ENCODE measurements at places on chromosomes 1 and 21.
A peak's percentile ranks its signal among the peaks of the same experiment; 100 is the strongest.

- DNase-seq, result no peak
Measured at GRCh38 chr1:234123867-234124266, 219.4 kb downstream of the SLC35F3 start.

DNA sequence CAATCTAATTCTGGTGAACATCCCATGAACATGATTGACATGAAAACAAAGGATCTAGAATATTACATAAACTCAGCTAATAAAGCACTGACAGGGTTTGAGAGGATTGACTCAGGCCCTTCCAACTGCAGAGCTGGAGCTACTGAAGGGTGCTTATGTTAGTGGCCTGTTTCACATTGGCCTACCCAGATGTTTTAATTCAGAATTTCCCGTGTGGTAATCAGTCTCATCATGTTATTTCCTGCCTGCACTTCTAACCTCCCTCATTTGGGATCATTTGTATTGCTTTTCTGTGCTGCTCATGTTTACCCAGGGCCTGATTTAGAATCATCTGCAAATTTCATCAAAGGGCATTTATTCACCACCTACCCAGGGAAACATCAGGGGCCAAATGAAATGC is 270.3 kb downstream of the PLPP3 start:
- DNase-seq, result no peak

DNA sequence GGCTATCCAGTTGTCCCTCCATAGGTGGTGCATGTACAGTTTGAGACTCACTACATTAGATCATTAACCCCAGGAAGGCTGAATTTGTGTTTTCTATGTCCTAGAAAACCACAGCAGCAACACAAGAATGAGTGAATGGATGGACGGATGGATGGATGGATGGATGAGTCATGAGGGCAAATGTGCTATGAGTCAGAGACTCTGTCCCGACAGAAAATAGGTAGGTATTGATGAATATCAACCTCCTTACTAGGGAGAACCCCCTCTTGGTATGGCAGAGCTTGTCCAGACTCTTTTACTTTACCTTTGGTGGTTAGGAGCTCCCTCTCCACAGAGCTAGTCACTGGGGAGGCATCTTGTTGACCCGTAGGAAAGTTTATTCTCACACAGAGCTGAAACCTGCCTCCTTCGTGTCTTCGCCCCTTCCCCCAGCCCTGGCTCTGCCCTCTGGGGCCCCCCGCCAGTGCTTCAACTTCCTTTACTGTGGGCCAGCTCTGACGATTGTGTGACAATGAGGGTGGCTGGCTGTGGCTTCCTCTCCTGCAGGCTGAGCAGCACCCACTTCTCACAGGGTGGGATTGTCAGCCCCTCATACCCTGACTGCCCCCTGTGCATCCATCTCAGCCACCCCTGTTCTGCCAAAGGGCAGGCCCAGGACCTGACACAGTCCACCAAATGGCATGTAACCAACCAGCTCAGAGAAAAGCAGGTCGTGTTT is 145.2 kb downstream of the FOXD2 start:
- no peak for DNase-seq

DNA sequence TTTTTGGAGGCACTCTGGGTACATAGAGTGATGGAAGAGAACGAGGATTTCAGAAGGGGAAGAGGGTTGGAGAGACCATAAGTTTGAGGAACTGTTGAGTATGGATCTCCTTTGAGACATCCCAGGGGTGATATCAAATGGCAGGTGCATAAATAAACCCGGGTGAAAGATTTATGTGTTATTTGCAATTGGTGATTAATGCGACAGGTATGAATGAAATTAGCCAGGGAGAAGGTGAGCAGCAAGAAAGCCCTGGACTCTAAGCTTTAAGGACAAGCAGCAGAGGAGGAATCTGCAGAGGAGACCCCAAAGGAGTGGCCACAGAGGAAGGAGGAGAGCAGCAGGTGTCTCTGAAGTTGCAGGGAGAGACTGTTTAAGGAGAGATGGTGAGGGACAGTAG is 8.8 kb upstream of the REN start:
- no peak for DNase-seq

DNA sequence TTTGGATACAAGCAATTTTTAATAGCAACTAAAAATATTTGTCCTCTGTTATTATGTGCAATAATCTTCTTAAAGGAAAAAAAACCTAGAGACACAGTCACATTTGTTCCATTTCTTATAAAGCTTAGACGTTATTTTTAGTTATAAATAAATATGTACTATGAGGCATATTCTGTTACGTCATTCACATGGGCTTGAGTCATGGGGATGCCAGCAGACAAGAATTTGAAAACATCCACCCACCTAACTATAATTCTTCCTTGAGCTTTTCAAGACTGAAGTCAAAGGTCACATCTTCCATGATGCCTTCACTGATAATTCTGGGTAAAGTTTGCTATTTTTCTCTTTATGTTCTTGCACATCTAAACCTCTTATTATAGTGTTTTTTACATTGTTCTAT is 268.8 kb downstream of the KCTD3 start:
- no peak for DNase-seq

DNA sequence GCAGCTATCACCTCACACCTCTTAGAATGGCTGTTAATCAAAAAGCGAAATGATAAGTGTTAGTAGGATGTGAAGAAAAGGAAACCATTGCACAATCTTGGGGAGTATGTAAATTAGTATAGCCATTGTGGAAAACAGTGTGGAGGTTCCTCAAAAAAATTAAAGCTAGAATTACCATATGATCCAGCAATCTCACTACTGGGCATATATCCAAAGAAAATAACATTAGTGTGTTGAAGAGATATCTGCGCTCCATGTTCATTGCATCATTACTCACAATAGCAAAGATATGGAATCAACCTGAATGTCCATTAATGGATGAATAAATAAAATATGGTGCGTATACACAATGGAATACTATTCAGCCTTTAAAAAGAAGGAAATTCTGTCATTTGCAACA is 68.9 kb downstream of the SNRPE start:
- no peak for DNase-seq

DNA sequence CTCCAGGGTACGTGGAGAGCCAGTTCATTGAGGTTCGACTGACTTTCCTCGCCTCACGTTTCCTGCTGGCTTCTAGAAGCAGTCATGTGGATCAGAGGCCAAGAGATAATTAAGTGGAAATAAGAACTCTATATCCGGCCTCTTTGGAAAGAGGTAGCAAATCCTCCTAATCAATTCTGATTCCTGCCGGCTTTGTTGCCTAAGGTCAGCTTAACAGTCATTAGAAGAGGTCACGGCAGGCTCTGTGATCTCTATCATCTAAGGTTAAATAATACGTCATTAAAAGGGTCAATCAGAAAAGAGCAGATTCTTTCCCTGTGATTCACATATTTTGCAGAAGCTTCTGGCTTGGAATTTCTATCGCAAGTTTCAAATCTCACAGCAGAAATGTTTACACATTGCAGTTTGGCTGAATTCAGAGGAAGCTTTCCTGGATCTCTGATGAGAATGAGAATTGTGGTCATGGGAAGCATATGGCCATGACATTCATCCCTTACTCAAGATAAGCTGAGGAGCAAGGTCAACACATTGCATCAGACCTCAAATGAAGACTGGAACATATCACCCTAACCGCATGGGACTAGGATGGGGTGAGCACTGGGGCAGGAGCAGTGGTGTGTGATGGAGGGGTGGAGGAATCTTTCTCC is 189.4 kb downstream of the PBX1 start:
- no peak for DNase-seq

GRCh38 chr1:233614173-233614742 is 352 bp downstream of the KCNK1 start:
- DNase-seq, result peak; percentile 51

DNA sequence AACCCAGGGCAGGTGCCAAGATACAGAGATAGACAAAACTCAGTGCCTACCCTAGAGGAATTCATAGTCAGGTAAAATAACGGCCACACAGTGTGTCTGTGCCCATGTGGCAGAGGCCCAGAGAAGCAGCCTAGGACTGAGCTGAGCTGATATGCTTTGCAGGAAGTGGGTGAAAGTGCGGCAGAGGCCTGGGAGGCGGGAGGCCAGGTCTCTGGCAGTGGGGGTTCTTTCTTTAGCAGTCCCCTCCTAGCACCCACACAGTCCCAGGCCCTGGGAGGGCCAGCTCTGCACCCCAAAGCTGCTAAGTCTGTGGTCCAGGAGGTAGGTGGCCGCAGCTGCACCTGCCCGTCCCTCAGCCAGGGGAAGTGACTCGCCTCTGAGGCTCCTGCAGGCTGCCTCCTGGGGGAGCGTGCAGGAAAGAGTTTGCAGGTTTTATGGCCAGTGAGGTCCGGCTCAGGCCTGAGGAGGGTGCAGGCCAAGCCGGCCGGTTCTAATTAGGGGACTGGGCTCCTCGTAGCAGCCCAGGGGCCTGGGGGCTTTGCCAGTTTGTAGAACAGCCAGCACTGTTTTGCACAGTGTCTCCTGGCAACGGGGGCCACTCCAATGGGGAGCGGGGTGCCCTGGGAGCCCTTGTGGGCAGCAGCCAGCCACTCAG is 107.9 kb downstream of the SPSB1 start:
- DNase-seq, result no peak

GRCh38 chr1:17678011-17678410 is 77.1 kb upstream of the ACTL8 start:
- no peak for DNase-seq

Data from lower lobe of right lung (tissue), 2 donors.